ENCODE measurements at places on chromosomes 7 and 10.

GRCh38 chr7:22856416-22856815 is 33.8 kb upstream of the TOMM7 start:
- ATAC-seq: no peak

DNA sequence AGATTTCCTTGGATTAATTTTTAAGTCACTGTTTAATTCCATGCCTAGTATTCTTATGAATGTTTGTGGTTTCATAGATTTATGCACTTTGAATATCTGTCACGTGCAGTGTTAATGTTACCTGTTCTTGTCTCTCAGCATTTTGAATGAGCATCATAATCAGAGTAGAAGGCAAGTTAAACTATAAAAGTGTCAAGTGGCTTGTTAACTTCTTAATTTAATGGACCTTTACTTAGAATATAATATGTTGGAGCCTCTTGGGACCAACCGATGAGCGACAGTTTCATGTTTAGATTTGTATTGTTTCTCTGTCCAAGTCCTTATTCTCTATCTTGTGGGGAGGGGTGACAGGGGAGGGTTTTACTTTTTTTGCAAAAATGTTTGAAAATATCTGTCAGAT is 50.6 kb upstream of the MTURN start:
- no peak for ATAC-seq

- ATAC-seq: no peak
Observed at GRCh38 chr7:106552645-106553445, 108.1 kb downstream of the CCDC71L start.

DNA sequence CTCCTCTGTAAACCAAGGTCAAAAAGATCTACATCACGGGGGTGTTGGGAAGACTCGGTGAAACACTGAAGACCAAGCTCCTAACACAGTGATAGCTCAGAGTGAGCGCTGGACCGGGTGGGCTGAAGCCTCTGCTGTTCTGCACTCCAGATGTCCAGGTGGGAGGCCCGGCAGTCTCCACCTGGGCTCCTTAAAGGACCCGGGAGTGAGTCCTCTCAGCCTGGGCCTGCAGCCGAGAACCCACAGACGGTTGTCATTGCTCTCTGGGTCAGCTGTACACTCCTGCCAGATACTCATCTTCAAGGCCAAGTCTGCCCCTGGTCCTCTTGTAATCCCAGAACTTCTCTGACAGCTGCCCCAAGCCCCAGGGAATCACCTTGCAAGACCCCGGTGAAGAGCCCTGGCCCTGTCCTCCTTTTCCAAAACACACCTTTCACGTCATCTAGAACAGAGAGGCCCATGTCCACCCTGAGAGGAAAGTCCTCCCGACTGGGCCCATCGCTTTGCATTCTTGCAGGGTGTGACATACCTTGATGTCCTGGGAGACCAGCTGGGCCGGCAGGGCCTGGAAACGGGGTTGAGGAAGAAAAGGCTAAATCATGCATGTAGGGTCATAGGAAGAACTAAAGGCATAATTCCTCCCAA is 43.7 kb downstream of the COL17A1 start:
- ATAC-seq: no peak

GRCh38 chr10:519055-519715 is 170.3 kb downstream of the DIP2C start:
- no peak for ATAC-seq

- ATAC-seq: no peak
Observed at GRCh38 chr10:44193567-44194220, 191.2 kb downstream of the CXCL12 start.

DNA sequence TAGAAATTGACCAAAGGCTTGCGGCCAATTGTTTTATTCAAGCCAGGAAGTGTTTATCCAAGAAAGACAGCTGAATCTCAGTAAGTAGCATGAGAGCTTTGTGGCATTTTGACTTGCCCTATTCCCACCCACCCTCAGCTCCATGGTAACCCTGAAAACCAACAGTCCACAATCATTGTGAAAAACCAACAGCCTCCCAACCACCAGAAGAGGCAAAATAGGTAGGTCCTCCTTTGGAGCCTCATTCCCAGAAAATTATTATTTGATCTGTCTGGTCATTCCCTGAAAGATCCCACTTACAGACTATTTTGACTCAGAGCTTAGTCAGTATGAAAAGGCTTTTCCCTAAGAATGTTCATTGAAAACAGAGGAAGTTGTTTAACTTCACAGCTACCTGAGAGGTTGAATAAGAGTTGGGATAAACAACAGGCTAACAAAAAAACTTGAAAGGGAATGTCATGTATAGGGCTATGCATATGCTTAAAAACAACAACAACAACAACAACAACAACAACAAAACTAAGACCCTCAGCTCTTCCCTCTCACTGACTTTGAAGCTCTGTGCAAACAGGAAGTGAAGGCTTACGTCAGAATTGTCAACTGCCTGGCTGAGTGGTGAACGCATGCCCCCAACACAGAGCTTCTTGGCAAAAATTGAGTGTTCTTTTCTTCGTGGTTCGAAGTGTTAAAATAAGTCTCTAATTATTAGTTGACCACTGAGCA is 11.2 kb downstream of the KPNA7 start:
- no peak for ATAC-seq

DNA sequence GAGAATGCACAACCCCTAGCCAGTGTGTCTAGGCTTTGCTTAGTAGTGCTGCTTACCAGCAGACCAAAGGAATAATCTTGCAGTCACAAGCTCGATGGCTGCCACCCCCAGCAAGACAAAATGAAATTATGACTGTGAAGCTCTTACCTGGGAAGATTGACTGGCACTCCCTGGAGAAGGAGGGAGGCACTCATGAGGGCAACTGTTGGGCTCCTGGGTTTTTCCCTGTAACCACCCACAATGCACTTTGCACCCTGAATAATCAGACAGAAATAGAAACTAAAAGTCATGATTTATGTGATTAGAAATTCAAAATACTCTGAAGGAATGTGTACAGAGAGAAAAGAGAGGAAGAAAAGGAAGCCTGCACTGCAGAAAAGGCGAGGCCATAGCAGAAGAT is 144.3 kb upstream of the DGKB start:
- no peak for ATAC-seq

DNA sequence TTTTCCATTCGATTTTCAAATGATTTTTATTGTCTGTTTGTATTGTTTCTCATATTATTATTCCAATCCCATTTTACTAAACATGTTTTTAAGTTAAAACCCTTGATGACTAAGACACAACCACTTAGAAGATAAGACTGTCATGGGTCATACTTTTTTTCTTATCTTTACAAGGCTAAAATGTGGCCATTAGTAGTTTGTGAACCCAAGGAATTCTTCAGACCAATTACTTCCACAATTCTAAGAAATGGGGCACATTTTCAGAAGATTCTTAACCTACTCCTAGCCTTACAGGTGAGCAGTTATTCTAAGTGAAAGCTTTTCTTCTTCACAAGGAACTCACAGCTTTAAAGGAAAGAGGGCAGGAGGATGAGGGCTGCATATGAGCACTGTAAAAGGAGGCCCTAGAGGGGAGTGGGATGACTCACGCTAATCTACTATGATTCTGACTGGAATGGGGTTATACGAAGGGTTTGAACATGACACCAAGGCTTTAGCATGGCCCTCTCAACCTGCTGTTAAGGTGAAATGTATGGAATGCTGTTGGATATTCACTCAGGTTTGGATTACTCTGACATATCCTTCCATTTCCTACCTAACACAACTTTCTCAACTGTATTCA is 81.0 kb downstream of the SORCS1 start:
- no peak for ATAC-seq
